ENCODE measurements at places on chromosomes 4 and X.

DNA sequence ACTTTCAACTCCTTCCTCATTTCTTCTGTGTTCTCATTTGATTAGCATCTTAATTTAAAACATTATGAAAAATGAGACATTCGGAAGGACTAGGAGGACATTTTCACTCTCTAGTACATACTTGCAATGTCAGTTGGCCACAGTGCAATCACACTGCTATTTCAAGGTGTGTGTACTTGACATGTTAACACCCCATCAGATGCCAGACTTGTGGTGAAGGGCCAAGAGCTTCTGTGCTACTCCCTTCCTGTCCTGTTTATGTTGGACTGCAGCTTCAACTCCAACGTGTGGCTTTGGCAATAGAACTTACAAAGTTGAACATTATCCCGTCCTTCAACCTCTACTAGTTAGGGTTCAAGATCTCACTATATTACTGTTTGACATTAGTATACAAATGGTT is 221.0 kb downstream of the PALLD start:
- DNase-seq, result no peak

GRCh38 chr4:168777277-168777965 is 232.6 kb downstream of the CBR4 start:
- no peak for DNase-seq

DNA sequence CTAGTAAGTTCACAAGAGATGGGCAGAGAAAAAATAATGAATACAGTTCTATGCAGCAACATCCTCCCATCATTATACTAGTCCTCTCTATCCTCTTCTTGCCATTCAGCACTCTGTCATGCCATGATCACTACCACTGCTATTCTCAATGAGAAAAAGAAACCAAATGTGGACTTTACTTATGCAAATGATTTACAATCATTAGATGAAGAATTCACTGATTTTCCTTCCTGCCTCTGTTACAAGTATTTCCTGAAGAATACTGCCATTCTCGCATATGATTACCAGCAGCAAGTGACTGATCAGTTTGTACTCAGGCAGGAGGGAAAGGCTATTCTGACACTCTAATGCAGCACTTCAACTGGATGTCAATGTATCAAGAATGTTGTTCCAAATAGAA is 50.3 kb downstream of the WDFY3 start:
- no peak for DNase-seq

DNA sequence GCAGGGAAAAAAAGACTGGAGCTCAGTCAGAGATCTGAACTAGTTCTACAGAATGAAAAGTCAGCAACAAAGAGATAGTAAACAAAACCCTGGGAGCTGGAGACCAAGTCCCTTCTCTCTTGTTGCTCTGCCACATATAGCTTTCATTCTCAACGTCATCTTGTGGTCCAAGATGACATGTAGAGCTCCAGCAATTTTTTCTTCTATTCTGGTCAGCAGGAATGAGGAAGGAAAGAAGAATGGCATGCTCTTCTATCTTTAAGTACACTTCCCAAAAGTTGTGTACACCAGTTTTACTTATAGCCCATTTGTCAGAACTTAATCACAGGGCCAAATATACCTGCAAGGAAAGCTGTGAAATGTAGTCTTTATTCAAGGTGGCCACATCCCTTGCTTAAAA is 45.6 kb downstream of the RAP2C start:
- DNase-seq, result no peak

DNA sequence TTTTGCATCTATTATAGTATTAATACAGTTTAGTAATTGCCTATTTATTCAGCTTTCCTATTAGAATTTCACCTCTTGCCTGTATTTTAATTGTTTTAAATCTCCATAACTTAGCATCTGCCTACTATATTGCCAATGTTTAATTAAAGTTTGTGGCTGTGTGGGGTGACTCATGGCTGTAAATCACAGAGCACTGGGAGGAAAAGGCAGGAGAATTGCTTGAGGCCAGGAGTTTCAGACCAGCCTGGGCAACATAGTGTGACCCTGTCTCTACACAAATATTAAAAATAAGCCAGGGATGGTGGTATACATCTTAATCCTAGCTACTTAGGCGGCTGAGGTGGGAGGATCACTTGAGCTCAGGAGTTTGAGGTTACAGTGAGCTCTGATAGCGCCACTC is 14.5 kb upstream of the CCSER1 start:
- no peak for DNase-seq

- no peak for DNase-seq
Measured at GRCh38 chrX:38249965-38250364, 29.3 kb upstream of the SRPX start.

GRCh38 chr4:105633241-105633640 is 75.2 kb downstream of the INTS12 start:
- DNase-seq, result no peak
